ENCODE measurements at places on chromosomes 1 and 21. TPM values are rescaled to one million over a fixed set of nuclear protein-coding genes. Genes with fewer than 3 reads are reported as not detected.

The RCSD1 gene
- total RNA-seq = 5.3 TPM

The GART gene
- 74.2 TPM for total RNA-seq

The C8B gene
- total RNA-seq = not detected

The RYR2 gene
- 19.4 TPM for total RNA-seq

GRCh38 chr1:41446851-41447610, 37.5 kb downstream of the EDN2 start:
- DNase-seq = no peak

DNA sequence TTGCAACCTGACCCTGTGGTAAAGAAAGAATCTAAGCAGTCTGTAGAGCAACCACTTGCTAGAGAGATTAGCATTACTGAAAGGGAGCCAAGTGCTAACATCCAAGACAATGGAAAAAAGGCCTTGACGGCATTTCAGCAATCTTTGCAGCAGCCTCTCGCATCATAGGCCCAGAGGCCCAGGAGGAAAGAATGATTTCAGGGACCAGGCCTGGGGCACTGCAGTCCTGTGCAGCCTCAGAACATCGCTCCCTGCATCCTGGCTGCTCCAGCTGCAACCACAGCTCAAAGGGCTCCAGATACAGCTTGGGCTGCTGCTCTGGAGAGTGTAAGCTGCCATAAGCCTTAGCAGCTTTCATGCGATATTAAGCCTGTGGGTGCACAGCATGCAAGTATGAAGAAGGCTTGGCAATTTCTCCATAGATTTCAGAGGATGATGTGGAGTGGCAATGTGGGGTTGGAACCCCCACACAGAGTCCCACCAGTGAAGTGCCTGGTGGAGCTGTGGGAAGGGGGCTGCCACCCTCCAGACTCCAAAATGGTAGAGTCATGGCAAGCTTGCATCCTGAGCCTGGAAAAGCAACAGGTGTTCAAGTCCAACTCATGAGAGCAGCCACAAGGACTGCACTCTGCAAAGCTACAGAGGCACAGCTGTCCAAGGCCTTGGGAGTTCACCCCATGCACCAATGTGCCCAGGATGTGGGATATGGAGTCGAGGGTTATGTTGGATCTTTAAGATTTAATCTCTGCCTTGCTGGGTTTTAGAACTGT, 110.6 kb upstream of the HMGB4 start:
- no peak for DNase-seq

DNA sequence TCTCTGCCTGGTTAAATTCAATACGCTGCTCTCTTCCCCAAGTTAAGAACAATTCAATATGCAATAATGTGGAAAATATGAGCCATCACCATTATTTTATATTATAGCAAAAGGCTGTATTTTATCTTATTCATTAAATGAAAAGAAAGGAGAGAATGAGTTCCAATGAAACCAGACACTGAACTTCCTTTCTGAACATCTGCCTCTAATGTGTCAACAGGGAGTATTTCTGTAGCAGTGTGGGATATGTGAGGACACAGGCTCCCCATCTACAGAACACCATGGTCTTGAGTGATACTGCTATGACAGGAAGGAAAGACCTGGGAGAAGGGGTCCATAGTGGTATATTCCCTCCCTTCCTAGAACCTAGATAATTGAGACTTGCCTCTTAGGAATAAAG, 46.3 kb downstream of the CASQ2 start:
- no peak for DNase-seq

GRCh38 chr1:92833840-92834239, 2.0 kb downstream of the RPL5 start:
- DNase-seq = no peak

DNA sequence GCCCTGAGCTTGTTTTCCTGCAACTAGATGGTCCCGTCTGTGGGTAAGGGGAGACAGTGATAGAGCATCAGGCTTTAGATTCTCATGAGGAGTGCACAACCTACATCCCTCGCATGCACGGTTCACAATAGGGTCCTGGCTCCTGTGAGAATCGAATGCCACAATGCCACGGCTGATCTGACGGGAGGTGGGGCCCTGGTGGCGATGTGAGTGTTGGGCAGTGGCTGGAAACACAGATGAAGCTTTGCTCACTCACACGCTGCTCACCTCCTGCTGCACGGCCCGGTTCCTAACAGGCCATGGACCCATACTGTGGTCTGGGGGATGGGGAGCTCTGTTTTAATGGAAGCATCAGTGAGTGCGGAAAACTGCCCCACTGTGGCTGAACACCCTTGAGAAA, 35.8 kb upstream of the TTC34 start:
- no peak for DNase-seq

- no peak for DNase-seq
Observed at GRCh38 chr1:51306950-51307349, 23.4 kb downstream of the TTC39A start.

- DNase-seq = peak; percentile 29
Observed at GRCh38 chr1:167722152-167722869, 529 bp downstream of the MPZL1 start.

GRCh38 chr1:63189677-63190076, 132.7 kb upstream of the FOXD3 start:
- DNase-seq = no peak

Data from cerebellum (tissue), 4 donors.